Stimulated activated CD8-positive, alpha-beta memory T cell treated with anti-CD3 and anti-CD28 coated beads, Interleukin-2, amount 100 ng/mL, for 1 hour (primary cell): ENCODE measurements at places on chromosomes 3 and 15.

GRCh38 chr3:117681619-117682018 lies 972.0 kb downstream of the TUSC7 start:
- no peak for DNase-seq

DNA sequence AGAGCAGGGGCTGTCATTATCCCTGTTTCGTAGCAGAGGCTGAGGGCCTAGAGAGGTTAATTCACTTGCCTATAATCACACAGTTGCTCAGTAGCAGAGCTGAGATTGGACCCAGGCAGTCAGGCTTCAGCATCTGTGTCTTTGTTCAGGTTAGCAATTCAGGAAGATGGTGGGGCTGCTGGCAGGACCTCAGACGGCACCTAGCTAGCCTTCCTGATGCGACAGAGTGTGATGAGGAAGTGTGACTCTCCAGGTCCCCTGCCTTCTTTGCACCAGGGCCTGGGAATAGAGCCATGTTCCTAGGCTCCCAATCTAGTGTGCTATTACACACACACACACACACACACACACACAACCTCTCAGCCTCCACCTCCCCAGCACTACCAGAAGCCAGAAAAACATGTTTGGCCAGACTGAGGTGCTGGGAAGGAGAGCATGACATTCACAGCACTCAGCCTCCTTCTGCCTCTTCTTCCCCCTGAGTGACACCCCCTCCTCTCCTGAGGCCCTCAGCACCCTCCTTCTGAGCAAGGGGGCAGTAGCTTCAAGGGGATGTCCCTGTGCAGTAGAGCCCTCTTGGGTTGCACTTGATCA lies 88.9 kb downstream of the TLE3 start:
- DNase-seq, result no peak

DNA sequence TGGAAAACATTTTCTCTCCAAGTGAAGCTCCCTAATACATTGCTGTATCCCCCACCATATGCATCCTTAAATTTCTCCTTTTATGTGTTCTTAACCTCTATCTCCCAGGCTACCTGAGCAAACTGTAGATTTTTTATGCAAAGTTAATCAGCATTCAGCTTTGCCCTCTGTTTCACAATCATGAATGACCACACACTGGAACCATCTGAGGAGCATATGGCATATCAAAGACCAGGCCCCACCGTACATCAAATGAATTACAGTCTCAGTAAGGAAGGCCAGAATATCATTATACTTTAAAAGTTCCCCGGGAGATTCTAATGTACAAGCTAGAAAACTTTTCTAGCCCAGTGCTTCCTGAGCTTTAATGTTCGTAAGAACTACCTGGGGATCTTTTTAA lies 115.5 kb upstream of the NECTIN3 start:
- no peak for DNase-seq

DNA sequence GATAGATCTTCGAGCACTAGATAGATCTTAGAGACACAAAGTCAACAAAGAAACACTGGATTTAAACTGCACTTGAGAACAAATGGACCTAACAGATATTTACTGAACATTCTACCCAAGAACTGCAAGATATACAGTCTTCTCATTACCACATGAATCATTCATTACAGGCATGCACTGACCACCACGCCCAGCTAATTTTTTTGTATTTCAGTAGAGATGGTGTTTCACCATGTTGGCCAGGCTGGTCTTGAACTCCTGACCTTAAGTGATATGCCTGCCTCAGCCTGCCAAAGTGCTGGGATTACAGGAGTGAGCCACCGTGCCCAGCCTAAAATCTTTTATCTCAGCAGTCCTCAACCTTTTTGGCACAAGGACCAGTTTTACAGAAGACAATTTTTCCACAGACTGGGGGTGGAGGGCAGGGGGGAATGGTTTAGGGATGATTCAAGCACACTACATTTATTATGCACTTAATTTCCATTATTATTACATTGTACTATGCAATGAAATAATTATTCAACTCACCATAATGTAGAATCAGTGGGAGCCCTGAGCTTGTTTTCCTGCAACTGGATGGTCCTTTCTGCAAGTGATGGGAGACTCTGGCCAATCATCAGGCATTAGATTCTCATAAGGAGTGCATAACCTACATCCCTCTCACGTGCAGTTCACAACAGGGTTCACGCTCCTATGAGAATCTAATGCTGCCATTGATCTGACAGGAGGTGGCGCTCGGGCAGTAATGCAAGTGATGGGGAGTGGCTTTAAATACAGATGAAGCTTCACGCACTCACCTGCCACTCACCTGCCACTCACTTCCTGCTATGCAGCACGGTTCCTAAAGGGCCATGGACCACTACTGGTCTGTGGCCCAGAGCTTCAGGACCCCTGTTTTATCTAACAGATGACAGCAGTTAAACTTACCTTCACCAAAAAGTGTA lies 21.7 kb downstream of the CSNK1G1 start:
- peak; percentile 4 for DNase-seq

- DNase-seq, result no peak
Measured at GRCh38 chr15:71282076-71282475, 166.8 kb downstream of the THSD4 start.

DNA sequence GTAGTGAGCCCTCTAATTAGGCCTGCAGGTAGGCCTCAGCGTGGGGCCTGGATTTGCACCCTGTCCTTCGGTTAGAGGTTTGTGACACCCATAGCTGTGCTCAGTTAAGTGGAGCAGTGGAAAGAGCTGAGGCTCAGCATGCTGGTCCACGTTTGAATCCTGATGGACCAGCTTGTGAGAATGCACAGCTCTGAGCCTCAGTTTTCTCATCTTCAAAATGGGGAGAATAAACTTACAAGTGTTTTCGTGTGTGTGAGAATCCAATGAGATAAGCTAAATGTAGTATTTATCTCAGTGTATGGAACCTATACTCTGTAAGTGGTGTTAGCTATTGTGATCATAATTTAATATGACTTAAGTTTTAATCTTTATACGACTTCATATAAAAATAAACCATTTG lies 22.5 kb downstream of the EEFSEC start:
- no peak for DNase-seq
